ENCODE measurements at places on chromosomes 7 and 10.

DNA sequence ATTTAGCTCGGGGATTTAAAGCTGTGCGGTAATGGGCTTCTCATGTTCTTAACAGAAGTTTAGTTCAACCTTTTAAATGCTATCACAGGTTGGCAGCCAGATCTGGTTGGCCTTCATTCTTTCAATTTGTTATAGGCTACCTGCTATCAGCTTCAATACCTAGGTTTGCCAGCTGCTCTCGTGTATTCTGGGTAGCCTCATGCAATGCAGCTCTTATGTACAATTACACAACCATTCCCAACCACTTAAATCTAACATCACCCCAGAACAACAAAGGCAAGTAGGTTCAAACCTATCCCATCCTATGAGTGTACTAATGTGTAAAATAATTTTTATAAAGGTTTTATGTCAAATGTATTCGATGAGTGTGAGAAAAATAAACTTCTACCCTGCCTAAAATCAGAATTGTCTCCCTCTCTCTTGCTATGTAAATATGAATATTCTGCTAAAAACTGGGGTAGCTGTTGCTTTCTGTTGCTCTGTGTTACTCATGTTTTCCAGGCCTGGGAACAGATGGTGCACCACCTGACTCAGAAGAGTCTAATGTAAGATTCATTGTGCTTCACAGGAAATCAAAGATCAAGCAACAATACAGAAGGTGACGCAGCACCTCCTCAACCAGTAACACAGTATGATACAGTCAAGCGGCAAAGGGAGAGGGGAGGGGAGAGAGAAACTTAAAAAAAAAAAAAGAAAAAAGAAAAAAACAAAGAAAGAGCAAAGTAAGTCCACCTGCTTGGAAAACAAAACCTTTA, 188.6 kb downstream of the ETV1 start:
- no peak for DNase-seq

DNA sequence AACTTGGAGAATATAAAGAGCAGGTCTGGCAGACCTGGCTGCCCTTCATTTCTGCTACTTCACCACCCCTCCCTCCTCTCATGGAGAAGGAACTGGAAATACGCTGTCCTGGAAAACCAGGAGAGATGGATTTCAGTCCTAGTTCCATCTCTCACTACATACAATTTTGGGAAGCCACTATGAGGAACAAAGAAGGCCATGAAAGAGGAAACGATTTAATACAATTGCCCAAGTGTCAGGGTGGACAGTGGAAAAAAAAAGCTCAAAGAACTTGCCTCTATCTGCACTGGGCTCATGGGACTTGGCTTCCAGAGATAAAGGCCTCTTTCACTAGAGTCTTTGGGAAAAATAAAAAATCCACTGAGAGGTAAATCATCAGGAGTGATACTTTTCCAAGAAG, 561.7 kb downstream of the KCNMA1 start:
- peak; percentile 54 for DNase-seq

DNA sequence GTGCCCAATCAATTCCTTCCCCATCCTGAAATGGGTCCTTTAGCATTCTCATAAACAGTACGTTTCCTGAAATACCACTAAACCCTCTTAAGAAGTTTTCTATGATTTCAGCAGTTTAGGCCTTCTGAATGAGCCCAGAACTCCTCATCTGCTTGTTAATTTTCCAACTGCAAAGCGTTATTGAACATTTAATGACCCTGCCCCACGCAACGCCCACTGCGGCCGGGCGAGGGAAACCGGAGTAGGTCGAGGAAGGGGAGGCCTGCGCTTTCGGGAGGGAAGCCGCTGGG, 608 bp upstream of the UBN2 start:
- DNase-seq, result no peak

GRCh38 chr7:151337346-151337745, 4.3 kb upstream of the NUB1 start:
- no peak for DNase-seq

DNA sequence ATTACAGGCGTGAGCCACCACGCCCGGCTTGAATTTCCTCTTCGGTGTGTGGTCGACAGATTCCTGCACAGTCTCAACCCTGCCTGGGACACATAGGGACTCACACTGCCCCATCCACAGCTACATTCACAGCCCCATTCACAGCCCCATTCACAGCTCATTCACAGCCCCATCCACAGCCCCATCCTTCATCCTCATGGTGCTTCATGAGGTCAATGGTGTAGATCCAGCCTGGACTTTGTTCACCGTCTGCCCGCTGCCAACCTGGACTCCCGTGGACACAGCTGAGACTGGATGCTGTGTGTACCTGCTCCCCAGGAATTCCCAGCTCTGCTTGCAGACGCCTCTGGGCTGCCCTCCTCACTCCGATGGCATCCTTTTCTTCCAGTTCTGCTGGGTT, 5.2 kb downstream of the IDI2 start:
- DNase-seq, result no peak

DNA sequence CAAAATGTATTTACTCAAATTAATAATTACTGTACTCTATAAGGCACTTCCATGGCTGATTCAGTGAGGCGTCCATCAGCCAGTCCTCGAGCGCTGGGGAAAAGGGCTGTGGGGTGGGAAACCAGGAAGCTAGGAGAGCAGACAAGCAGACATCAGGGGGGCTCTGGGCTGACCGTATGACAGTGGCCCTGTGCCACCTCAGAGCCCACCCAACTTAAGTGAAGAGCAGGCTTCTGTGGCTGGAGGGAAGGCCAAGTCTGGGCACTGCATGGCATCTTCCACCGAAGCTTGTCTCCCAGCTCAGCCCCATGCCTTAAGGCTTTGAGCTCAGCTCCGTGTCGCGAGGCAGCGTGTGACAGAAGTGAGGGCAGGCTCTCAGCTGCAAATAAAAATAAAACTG, 464.5 kb upstream of the ZMIZ1 start:
- no peak for DNase-seq

GRCh38 chr10:75211007-75211691, 553 bp downstream of the VDAC2 start:
- DNase-seq, result peak; percentile 46

- DNase-seq, result no peak
Measured at GRCh38 chr10:91009121-91009520, 88.2 kb upstream of the ANKRD1 start.

DNA sequence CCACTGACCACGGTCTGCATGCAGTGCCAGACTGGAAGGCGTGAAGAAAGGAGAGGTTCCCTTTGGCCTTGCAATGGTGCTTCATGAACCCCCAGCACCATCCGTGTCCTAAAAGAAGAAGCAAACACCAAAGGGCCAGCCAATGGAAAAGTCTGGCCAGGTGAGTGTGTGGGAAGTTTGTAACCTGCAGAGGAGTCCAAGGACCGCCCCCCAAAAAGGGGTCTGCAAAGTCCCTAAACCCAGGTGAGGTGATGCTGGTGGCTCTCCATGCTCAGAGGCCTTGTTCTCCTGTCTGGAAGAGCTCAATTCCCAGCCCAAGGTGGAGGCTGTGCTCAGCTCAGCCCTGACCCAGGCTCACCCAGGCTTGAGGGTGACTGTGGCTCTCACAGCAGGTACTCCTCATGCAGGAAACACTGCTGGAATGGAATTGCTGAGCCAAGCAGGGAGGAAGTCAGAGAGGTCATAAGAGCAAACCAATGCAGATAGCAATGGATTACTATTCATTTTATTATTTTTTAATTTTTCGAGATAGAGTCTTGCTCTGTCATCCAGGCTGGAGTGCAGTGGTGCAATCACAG, 52.4 kb upstream of the NANOS1 start:
- no peak for DNase-seq

GRCh38 chr10:96842896-96843723, 11.0 kb downstream of the LCOR start:
- DNase-seq, result no peak

GRCh38 chr10:51109801-51110533, 35.7 kb downstream of the PRKG1 start:
- DNase-seq, result no peak

DNA sequence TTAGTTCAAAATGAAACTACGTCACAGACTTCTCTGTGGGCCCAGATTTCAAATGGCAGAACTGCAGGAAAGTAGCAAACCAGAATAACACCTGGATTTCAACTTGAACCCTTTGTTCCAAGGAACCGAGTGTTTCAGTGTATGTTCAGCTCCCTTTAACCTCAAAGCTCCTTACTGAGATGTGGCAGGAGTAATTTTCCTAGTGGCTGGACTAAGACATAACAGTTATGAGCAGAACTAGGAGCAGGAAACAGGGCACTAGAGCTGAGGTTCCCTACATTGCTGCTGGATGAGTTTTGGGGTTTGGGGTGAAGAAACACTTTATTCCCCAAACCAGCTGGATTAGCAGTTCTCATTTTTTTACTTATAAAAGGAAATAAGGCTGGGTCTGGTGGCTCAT, 50.1 kb downstream of the NSUN6 start:
- DNase-seq, result no peak

DNA sequence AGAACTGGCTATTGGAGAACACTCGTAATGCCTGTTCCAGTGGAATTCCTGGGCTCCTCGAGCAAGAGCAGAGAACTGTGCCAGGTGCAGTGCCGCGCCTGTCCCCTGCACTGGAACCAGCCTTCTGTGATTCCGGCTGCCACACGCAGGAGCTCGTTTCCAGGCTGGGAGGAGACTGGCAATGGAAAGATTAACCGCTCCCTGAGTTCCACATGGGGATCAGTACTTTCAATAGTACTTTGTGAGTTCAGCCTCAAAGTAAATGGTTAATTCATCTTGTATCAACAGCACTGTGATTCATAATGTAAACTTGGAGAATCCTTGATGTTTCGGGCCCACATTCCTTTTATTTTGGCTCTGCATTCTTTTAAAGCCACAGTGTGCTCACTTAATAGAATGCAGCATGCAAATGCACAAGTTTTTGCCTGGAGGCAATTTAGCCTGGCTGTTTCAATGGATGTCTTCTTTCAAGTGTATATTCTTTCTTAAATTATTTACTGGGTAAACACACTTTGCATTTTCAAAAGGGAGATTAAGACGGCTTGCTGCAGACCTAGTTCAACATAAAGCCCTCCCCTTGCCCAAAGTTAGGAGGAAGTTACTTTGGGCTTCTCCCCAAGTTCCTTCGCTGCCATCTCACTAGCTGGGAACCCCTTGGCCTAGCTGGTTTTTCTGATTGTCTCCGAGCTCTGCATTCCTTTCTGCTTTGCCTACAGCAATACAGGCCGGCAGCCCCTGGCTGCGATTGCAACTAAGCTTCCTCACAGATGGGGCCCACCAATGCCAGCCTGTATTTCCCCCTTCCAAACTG, 138.1 kb upstream of the TCF7L2 start:
- no peak for DNase-seq

GRCh38 chr10:110076559-110077318, 69.0 kb downstream of the ADD3 start:
- DNase-seq, result peak; percentile 95

DNA sequence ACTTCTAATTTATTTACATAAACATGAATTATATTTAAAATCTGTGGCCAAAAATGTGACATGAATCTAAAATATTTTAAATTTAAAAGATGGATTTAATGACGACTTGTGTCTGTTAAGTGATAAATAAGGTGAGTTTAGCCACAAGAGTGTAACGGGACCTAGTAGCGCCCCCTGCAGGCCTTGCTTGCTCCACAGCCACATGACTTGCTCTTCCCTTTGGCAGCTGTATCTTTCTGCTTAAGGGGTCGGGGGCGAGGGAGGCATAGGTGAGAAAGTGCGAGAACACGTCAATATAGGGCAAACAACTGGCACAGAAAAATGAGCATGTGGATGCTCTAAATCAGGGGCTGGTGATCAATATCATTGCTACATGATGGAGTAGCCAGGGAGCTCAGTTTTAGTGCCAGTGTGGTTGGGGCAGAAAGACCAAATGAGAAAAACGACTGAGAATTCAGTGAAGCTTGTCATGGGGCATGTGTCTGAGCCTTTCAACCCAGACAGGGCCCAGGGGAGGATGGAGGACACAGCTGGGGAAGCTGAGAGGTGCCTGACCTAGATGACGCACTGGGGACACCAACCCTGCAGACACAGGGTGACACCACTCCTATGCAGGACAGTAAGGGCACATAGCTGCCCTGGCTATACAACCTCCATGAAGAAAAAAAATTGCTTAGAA, 49.8 kb downstream of the PAXIP1 start:
- DNase-seq, result peak; percentile 78

GRCh38 chr7:832167-832967, at the start of gene SUN1:
TSS of gene SUN1 (plus strand) at chr7:832476. CDS start at chr7:832525, 49 bp downstream.
- DNase-seq, result no peak

GRCh38 chr7:157596881-157597280, 260.1 kb downstream of the DNAJB6 start:
- DNase-seq, result no peak

Data from inflammatory macrophage (primary cell).